ENCODE measurements at places on chromosomes 2 and 18.

GRCh38 chr18:74139888-74140287 lies 7.7 kb downstream of the FBXO15 start:
- no peak overlapping the region for H3K4me3 ChIP-seq
- H3K36me3 ChIP-seq: no peaks in the 10 kb centered on the region
- no peaks in the 10 kb centered on the region for H3K4me1 ChIP-seq
- no peak overlapping the region for H3K27ac ChIP-seq
- no peak for DNase-seq

DNA sequence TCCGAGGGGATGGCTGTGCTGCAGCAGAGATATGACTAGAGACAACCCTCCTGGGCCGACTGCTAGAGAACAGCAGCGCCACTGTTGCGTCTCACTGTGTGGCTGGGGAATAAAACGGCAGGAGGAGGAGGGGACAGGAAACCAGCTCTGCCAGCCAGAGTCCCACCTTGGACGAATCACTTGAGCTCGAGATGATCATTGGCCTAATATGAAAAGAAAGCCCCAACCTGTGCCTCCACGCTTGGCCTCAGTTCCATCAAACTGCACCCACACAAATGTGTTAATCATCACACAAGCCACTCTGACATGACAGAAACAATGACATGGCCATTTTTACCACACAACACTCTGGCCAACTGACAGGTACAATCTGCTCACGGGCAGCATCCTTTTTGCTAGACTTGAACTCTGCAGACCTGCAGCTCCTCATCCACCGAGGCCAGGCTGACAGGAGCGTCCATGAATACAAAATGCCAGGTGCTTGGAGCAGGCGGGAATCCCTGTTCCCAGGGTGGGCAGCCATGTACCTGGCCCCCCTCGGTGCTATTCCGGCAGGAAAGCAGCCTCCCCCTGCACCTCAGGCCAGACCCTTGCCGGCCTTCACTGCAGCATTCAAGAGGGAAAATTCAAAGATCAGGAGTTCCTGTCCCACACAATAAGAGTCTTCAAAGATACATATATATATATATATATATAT lies 52.3 kb downstream of the PARD6G start:
- DNase-seq: no peak
- no peaks in the 10 kb centered on the region for H3K27me3 ChIP-seq
- no peaks in the 10 kb centered on the region for H3K36me3 ChIP-seq
- no peaks in the 10 kb centered on the region for H3K4me1 ChIP-seq

DNA sequence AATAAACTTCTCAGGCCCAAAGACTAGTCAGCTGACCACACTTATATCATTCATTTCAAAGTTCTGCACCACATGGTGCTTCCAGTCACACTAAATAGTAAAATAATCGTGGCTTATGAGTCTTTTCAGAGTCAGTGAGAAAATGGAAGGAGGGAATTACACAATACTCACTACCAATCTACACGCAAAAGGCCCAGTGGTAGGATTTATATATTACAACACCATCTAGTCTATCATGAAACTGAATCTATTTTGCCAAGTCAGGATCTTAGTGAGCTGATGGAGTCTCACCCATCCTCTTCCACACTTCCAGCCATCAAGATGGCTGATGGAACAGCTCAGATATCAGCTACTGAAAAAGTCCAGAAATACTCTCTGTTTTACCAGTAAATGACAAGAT lies 21.9 kb downstream of the INO80D start:
- H3K27ac ChIP-seq: no peak overlapping the region
- peaks cover 5% of the 10 kb centered on the region for H3K4me1 ChIP-seq
- H3K4me3 ChIP-seq: no peak overlapping the region
- DNase-seq: no peak
- H3K27me3 ChIP-seq: no peaks in the 10 kb centered on the region

DNA sequence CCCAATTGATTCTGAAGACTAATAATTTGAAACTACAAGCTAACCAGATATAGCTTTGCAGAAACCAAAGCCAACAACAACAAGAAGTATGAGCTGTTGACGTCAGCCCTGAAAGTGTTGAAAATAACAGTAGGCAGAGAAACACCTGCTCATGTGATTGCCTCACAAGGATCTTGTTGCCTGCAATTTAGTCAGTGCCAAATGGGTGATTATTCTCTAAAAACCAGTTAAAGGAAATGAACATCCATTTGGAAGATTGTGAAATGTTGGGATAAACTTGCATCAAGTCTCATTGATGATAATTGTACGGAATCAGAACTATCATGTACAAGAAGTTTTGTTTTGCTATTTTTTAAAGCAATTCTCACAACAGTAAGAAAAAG lies 2.8 kb downstream of the CYTIP start:
- peaks cover 25% of the 10 kb centered on the region for H3K4me1 ChIP-seq
- peak overlapping the region; percentile 85 for H3K4me3 ChIP-seq
- H3K27ac ChIP-seq: peak overlapping the region; percentile 85
- H3K36me3 ChIP-seq: peaks cover 10% of the 10 kb centered on the region
- H3K27me3 ChIP-seq: no peaks in the 10 kb centered on the region

- H3K27me3 ChIP-seq: no peaks in the 10 kb centered on the region
- H3K36me3 ChIP-seq: no peaks in the 10 kb centered on the region
- peaks cover 18% of the 10 kb centered on the region for H3K4me1 ChIP-seq
- H3K4me3 ChIP-seq: peak overlapping the region; percentile 88
Measured at GRCh38 chr18:80033181-80034067, 810 bp upstream of the RBFA start.

- no peak for DNase-seq
- H3K27me3 ChIP-seq: no peaks in the 10 kb centered on the region
- H3K4me1 ChIP-seq: no peaks in the 10 kb centered on the region
- H3K36me3 ChIP-seq: no peaks in the 10 kb centered on the region
Measured at GRCh38 chr2:73870084-73870483, 22.7 kb upstream of the ACTG2 start.

DNA sequence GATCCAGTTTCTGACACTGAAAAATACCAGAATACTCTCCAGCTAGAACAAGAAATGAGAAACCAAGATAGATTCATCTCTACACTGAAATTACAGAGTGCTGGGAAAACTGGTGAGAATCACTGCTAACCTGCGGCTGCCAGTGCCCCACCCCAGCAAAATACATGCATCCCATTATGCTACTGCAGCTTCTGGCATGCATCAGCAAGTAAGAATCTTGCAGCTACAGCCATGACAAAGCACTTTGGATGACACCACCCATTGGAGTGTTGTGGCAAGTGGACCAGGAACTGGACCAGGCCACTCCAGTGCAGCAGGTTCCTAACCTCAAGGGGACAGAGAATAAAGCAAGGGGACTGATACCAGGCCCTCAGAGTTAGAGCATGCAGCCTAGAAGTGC lies 378.8 kb upstream of the ETAA1 start:
- DNase-seq: no peak
- no peaks in the 10 kb centered on the region for H3K4me1 ChIP-seq
- no peak overlapping the region for H3K27ac ChIP-seq

Measured in CD4-positive, alpha-beta memory T cell (primary cell).